Psoas muscle (tissue), 8 donors: ENCODE measurements at places on chromosomes 11 and 22. TPM values are rescaled to one million over a fixed set of nuclear protein-coding genes. Genes with fewer than 3 reads are reported as not detected.
A peak's percentile ranks its signal among the peaks of the same experiment; 100 is the strongest.

GRCh38 chr11:94559361-94559760, 7.8 kb upstream of the PIWIL4 start:
- no peak overlapping the region for H3K4me3 ChIP-seq
- H3K36me3 ChIP-seq = no peaks in the 10 kb centered on the region
- no peaks in the 10 kb centered on the region for H3K4me1 ChIP-seq
- no peak overlapping the region for H3K27ac ChIP-seq
- no peak for DNase-seq

DNA sequence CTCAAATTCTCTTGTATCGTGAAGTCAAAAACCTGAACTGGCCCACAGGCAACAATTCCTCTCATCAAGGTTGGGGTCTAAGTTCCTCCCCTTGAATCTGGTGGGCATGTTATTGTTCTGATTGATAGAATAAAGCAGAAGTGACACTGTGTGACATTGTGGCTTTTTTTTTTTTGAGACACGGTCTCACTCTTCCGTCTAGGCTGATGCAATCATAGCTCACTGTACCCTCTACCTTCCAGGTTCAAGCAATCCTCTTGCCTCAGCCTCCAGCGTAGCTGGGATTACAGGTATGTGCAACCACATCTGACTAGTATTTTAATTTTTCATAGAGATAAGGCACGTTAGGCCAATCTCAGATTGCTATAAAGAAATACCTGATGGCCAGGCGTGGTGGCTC, 8.9 kb upstream of the PELI3 start:
- H3K4me1 ChIP-seq = no peaks in the 10 kb centered on the region
- no peak overlapping the region for H3K4me3 ChIP-seq
- no peak overlapping the region for H3K27ac ChIP-seq
- H3K36me3 ChIP-seq = no peaks in the 10 kb centered on the region

IGSF22 gene
- 0.08 TPM for total RNA-seq

ASRGL1 gene
- 5.1 TPM for total RNA-seq

- H3K27ac ChIP-seq = no peak overlapping the region
- H3K4me3 ChIP-seq = no peak overlapping the region
- no peaks in the 10 kb centered on the region for H3K36me3 ChIP-seq
- no peaks in the 10 kb centered on the region for H3K27me3 ChIP-seq
- no peaks in the 10 kb centered on the region for H3K4me1 ChIP-seq
Observed at GRCh38 chr22:33324228-33324627, 266.0 kb upstream of the SYN3 start.

- no peaks in the 10 kb centered on the region for H3K4me1 ChIP-seq
- no peaks in the 10 kb centered on the region for H3K27me3 ChIP-seq
- no peak overlapping the region for H3K27ac ChIP-seq
- H3K4me3 ChIP-seq = no peak overlapping the region
- no peak for DNase-seq
Observed at GRCh38 chr11:127653076-127653475, 652.5 kb upstream of the KIRREL3 start.

DNA sequence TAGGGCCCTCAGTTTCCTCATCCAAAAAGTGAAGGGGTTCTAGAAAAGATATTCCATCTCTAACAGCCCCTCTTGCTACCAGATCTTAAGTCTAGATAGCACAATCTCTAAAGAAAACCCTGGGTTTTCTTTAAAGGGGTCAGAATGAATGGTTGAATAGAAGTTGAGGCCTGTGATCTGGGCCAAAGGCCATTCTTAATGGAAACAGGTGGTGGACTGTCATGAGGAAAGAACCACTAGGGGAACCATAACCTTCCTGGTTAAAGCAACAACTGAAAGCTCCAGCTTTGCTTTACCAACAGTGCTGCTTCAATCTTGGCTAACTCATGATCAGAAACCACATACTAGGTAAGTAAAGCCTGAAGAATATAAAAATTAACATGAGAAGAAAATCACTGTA, 1.8 kb downstream of the CELF1 start:
- no peaks in the 10 kb centered on the region for H3K36me3 ChIP-seq
- peak overlapping the region; percentile 81 for H3K4me3 ChIP-seq
- peaks cover 51% of the 10 kb centered on the region for H3K4me1 ChIP-seq
- no peak for DNase-seq
- H3K27me3 ChIP-seq = no peaks in the 10 kb centered on the region

DNA sequence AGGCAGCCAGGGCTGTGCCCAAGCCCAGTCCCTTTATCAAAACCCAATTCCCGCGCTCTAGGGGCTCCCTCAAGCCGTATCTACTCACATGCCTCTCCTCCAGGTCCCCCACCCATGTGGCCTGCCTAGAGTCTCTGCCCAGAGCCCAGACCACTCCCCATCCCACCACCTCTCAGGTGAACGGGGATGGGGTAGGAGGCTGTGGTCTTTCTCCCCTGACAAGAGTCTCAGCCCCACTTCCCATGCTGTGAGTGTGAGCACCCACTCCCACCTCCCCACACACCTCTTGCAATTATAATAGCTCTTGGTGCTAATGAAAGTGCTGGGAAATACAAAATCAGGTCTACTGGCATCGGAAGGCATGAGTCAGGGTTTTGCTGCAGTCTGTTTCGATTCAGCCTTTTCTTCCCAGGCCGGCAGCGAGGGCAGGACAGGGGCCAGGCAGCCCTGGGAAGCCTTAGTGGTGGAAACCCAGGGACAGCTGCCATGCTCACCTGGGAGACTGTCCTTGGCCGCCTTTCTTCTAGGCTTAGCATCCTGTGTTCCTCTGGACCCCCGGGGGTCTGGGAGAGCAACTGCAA, 16.7 kb upstream of the TMPRSS4 start:
- H3K27ac ChIP-seq = peak overlapping the region; percentile 37
- no peak overlapping the region for H3K4me3 ChIP-seq
- H3K36me3 ChIP-seq = no peaks in the 10 kb centered on the region
- H3K4me1 ChIP-seq = peaks cover 15% of the 10 kb centered on the region
- no peaks in the 10 kb centered on the region for H3K27me3 ChIP-seq

TAGLN gene
- total RNA-seq = 36.2 TPM

DNA sequence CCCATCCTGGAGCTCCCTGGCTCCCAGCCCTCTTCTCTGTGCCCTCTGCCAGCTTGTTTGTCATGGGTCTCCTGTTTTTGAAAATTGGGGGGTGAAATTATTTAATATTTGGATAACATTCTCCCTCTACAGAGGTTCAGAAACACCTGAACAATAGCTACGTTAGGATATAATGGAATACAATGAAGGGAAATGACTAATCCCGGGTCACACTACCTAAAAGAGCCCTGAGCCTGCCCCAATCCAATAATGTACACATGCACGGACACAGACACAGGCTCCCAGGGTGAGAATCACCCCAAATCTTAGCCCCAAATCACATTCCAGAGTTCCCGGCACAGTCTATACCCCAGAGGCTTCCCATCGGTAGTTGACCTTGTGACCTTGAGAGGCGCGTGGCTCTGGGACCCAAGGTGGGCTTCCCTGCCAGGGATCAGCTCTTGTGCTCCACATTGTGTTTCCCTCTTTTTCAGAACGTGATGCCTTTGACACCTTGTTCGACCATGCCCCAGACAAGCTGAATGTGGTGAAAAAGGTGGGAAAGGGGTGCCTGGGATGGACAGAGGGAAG, 135.5 kb downstream of the PARVA start:
- no peak overlapping the region for H3K27ac ChIP-seq
- no peak for DNase-seq
- H3K27me3 ChIP-seq = no peaks in the 10 kb centered on the region
- no peaks in the 10 kb centered on the region for H3K36me3 ChIP-seq
